KBM-7 (cell line): ENCODE measurements at places on chromosomes 11 and 22.

- DNase-seq = no peak
Observed at GRCh38 chr22:32545801-32546200, 71.2 kb downstream of the FBXO7 start.

- DNase-seq = no peak
Observed at GRCh38 chr11:47987310-47987709, 7.0 kb downstream of the PTPRJ start.

DNA sequence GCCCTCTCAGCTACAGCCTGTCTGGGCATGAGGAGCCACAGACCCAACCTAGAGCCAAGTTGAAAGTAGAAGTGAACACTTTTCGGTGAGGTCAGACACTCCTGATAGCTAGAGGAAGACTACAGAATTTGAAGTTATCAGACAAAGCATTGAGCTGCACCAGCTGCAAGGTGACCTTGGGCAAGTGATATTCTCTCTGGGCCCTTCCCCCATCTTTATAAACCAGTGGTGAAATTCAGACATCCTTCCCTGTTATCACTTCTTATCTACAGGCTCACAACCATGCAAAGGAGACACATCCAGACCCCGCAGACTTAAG lies 8.0 kb upstream of the PMM1 start:
- no peak for DNase-seq

DNA sequence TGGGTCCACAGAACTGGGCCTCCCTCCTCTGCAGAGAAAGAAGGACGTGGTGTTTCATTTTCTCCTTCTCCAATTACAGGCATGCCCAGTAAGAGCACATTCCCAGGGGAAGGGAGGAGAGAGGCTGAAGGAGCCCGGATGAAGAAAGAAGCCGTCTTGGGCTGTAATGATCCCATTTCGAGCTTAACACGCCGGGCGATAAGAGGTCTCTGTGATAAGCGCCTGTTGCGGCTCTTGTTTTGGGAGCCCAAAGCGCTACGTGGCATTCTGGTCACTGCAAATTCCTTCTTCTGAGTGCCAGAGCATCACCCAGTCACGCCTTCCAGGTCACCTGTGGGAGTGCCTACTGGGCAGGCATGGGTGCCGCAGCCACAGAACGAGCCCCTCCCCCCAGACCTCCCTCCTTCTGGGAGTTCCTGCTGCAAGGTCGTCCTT lies 57.5 kb downstream of the ANO1 start:
- DNase-seq = no peak

DNA sequence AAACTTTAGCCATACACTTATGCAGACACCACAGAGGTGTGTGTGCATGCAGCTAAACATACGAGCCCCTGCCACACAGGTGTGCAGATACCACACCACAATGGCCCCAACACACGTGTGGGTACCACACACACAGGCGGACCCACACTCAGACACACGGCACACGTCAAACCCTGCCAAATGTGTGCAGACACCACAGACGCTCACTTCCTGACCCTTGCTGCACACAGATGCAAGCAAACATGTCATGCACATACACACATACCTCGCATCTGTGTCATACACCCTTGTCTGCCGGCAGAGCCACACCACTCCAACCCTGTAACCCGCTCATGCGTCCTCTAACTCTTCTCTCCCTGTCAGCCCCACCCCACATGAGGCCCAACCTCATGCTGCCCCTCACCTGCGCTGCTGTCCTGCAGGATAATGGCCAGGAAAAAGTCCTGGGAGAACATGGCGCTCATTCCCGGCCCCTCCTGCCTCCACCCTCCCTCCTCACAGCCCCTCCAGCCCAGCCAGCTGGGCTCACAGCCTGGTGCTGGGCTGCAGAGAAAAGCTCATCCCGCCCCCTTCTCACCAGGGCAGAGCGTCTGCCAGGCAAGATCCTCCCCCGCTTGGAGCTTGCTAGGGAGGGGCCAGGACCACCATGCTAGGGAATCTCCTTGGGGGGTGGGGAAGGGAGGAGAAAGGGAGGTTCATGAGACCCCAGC lies 14.2 kb downstream of the SMPD1 start:
- no peak for DNase-seq

- DNase-seq = no peak
Observed at GRCh38 chr22:22880645-22881044, 7.0 kb upstream of the IGLL5 start.

DNA sequence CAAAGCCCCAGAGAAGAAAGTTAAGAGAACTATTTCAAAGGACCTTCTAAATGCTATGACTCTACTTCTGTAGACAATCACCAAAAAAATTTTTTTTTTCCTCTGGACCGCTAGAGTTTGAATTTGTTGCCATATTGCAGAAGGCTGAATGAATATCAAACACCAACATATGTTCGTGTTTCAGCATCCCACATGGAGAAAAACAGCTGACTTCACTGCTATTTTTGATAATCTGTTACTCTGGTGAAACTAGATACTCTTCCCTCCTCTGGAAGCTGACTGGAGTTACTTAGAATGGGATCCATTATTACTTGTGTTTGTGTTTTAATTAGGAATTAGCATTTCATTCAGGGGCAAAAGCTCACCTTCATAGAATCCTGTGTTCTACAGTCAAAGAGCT lies 447.0 kb downstream of the AASDHPPT start:
- no peak for DNase-seq

- DNase-seq = peak; percentile 49
Observed at GRCh38 chr11:110431051-110431672, 1.4 kb downstream of the FDX1 start.

DNA sequence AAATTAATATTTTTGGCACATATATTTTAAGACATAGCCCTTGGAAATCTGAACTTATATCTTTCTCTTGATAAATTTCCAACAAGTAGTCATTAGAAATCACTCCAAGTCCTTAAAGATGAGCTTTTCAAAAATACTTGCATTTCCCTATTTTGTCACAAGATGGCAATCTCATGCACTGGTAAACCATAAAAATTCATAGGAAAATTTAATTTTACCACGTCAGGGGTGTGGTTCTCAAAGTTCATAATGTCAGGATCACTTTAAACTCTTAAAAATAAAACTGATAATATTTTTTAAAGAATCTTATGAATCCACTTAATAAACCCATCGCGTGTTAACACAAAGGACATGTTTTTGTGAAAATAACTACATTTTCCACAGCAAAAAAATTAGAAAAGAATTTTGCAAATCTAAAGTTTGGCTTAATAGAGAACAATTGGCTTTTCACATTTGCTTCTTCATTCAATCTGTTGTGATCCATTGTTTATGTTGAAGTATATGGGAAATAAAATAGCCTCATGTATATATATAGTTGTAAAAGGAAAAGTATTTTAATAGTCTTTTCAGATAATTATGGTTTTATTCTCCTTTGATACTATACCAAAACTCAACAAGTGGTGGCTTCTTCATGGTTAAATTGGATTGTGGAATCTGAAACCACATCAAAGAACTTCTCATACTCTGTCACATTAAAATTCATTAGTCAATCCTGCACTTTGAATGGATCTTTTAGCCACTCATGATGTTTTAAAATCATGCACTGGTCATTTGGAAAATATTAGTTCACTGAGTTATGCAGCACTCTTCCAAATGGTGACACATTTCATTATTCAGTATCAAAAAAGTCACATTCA lies 169.1 kb downstream of the CADM1 start:
- DNase-seq = peak; percentile 16

DNA sequence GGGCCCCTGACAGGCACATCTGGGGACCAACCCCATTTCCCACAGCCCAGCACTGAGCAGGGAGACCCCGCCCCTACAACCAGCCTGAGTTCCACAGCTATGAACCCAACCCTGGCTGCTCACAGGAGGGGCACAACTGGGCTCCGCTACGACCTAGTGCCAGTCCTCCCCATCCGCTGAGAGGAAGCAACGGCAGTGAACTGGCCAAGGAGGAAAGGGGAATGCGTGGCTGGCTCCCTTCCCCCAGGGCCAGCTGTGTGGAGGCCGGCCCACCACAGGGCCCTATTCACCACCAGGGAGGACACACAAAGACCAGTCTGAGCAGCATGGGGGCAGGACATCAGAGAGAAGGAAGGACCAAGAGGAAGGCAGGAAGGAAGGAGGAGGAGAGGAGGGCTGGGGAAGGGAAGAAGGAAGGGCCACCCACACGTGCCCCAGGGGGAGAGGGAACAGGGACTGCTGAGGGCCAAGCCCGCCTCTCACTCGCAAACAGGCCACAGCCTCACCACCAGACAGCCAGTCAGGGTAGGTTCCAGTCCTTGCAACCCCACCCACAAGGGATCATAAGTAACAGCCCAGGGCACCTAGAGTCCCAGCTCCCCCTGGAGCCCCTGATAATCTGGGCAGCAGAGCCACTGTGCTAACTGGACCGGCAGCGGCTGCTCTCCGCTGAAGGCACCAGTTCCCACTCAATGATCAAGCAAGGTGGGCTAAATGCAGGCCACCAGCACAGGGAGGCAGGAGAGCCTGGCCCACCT lies 8.5 kb upstream of the GAL3ST1 start:
- DNase-seq = no peak

DNA sequence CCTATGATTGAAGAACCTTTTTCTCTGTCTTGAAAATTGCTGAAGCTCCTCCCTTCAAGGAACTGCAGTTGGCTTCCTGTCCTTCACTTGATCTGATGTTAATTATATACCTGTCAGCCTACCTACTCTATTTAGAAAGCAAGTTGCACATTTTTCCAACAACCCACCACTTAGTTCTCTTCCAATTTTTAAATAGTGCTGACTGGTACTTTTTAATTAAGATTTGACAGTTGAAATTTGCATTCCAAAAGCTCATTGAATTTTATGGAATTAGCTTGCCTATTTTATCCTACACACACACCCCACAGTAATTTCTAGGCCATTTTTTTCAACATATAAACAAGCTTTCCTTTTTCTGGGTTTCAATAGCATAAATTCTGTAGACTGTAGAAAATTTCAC lies 820.3 kb upstream of the FAT3 start:
- DNase-seq = no peak

GRCh38 chr22:22930222-22930497 lies 42.5 kb downstream of the IGLL5 start:
- DNase-seq = no peak

GRCh38 chr22:44369916-44370801 lies 57.4 kb upstream of the SHISAL1 start:
- no peak for DNase-seq

GRCh38 chr11:116993599-116993998 lies 104.6 kb downstream of the SIK3 start:
- DNase-seq = peak; percentile 52

- DNase-seq = peak; percentile 68
Observed at GRCh38 chr22:29152954-29153719, 52.6 kb upstream of the EMID1 start.

DNA sequence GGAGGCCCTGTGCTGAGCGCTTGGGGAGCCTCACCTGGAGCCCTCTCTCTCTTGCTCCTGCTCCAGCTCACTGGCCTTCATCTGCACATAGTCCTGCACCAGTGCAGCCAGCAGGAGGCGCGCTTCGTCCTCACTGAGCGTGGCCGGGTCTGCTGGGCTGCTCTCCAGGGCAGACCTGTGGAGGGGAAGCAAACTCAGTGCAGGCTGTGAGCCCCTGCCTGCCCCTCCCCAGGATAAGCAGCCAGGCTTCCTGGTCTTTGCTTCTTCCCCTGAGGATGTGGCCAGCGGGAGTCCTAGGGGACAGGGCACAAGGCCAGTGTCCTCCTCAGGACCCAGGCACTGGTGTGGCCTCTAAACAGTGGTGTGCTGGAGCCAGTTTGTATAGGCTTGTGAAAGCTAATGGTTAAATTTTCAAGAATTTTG lies 2.2 kb downstream of the CALCA start:
- DNase-seq = peak; percentile 57

GRCh38 chr11:35740061-35740799 lies 77.7 kb downstream of the TRIM44 start:
- no peak for DNase-seq

GRCh38 chr11:127193950-127194349 lies 193.4 kb upstream of the KIRREL3 start:
- DNase-seq = no peak

GRCh38 chr11:118924591-118925585 lies 838 bp downstream of the BCL9L start:
- DNase-seq = peak; percentile 57

DNA sequence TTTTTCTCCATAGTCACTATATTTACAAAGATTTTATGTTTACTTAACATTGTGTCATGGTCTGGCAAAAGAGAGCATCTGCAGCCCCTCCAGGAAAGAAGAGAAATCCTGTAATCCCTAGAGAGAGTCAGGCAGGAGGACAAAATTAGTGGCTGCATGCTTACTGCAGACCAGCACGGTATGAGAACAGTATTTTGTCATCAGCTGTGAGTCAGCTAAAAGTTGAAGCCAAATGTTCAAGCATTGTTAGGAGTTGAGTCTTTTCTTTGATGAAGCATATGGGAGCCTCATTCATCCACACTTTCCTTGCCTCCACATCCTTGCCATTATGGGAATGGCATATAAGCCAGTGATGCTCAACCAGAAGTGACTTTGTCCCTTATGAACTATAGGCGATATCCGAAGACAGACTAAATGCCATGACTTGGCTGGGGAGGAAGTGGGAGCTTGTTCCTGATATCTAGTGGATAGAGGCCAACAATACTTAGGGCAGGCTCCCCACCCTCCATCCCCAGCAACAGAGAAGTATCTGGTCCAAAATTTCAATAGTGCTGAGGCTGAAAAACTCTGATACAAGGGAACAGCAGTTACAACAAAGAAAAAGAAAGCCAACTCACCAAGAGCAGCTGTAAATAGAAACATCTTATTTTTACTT lies 112.0 kb upstream of the OR5AK2 start:
- no peak for DNase-seq

DNA sequence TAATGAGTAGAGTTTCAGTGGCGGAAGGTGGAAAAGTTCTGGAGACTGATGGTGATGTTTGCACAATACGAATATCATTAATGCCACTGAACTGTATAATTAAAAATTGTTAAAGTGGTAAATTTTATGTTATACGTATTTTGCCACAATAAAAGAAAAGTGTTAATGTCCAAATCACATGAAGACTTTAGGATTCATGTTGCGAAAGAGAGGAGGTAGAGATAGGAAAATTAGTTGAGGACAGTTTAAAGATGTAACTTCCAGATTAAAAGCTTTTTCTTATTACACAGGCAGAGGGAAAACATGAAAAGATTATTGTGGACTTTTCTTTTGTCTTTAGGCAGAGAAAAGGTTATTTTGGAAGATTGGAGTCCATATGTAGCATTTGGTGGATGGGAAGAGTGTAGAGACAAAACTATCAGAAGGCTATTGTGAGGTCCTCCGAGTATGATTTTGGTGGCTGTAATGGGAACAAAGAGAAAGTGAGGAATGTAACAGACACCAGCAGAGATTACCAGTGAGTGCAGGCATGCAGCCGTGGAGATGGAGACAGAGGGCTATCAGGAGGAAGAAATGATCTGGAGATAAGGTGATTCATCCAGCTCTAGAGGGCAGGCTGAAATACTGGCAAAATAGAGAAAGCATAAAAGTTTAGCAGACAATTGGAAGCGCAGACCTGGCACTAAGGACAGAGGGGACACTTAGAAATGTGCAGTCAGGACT lies 12.5 kb downstream of the VPS26B start:
- DNase-seq = no peak

GRCh38 chr11:47317064-47317828 lies 35.3 kb downstream of the MYBPC3 start:
- no peak for DNase-seq

- DNase-seq = no peak
Observed at GRCh38 chr11:66559142-66559865, 9.1 kb downstream of the CTSF start.

- DNase-seq = no peak
Observed at GRCh38 chr11:122131126-122131525, 15.1 kb upstream of the BLID start.

GRCh38 chr11:28447226-28447625 lies 339.0 kb downstream of the METTL15 start:
- DNase-seq = no peak
